ENCODE measurements at places on chromosomes 5 and 9.

GRCh38 chr5:9954869-9955268, 294.8 kb downstream of the ATPSCKMT start:
- DNase-seq = no peak

DNA sequence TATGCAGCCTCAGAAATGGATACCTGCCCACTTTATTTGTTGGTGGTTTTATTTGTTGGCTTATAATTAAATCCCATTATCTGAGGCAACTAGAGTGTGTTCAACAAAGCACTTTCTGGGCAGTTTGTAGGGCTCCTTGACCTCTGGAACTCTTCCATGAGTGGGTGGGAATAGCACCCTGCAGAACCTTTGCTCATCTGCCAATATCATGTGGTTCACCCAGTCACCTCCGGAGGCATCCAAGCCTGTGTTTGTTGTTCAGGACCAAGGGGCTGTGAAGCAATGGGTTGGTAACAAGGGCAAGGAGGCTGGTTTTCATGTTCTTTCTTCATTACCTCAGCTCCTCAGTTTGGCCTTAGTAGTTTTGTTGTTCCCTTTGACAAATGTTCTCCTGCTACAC, 314.0 kb downstream of the NDUFS4 start:
- DNase-seq = no peak

DNA sequence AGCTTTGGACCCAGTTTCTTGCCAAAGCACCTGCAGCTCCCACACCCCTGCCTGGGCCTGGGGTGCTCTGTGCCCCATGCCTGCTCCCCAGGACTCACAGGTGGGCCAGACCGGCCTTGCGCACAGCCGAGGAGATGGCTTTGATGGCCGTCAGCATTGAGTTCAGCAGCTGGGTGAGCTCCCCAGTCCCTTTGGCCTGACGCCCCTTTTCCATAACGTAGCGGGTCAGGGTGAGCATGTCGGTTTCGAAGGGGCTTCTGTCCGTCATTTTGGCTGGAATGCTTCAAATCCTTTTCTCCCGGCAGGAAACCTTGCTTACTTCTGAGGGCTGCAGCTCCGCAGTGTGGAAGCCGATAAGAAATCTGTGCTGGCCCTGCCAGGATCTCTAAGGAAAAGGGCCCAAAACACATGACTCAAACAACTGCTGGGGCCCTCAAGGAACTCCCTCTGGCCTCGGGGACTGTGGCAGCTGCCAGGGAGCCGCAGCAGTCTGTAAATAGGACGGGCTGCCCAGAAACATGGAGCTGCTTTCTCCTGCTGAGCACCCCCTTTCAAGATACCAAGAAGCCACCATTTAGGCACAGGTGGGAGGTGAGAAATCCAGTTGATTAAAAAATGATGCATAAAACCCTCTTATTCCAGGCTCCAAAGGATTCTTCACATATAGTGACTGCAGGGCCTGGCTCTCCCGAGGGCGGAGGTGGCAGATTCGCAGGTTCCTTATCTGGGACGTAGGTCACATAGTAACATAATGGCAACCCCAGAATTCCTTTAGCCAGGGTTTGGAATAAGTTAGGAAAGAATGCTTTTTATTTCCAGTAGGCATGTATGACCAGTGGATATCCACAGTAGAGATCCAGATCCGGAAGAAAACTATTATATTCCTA, at the start of gene FBP2:
Gene FBP2 (minus strand): TSS at position 366 of the 887 bp plus-strand sequence. CDS start 98 bp downstream, at position 268.
- no peak for DNase-seq

GRCh38 chr5:141717043-141717442, 35.0 kb upstream of the ARAP3 start:
- DNase-seq = no peak

- peak; percentile 79 for DNase-seq
Observed at GRCh38 chr5:178314961-178315820, 82.6 kb upstream of the PHYKPL start.

DNA sequence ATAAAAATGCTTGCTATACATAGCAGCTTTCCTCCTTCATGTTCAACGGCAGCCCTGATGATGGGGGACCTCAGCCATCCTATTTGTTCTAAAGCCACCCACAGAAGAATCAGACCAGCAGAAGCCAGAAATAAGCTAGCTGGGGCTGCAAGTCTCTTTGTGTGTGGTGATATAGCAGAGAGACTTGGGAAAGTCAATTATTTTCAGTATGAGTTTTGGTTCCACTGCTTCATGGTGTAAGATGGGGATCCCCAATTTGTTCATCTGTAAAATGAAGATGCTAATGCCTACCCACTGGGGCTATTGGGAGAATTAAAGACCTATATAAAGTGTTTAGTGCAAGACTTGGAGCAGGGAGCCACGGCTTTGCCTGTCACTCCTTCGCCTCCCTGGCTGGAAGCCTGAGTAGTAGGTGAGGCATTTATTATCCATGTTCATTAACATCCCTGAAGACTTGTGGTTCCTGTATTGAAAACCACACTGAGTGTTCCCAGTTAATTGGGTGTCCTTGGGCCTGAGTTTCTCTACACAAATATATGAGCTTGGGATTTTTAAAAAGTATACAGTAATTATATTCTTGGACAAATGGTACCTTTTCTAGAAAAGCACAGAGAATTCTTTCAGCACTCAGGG, 210.1 kb upstream of the SLC24A2 start:
- no peak for DNase-seq

GRCh38 chr9:2257248-2257929, 242.2 kb downstream of the SMARCA2 start:
- DNase-seq = no peak

GRCh38 chr5:61626639-61627282, 294.7 kb downstream of the ZSWIM6 start:
- DNase-seq = no peak

- peak; percentile 77 for DNase-seq
Observed at GRCh38 chr5:179373961-179374505, 28.8 kb upstream of the ADAMTS2 start.

DNA sequence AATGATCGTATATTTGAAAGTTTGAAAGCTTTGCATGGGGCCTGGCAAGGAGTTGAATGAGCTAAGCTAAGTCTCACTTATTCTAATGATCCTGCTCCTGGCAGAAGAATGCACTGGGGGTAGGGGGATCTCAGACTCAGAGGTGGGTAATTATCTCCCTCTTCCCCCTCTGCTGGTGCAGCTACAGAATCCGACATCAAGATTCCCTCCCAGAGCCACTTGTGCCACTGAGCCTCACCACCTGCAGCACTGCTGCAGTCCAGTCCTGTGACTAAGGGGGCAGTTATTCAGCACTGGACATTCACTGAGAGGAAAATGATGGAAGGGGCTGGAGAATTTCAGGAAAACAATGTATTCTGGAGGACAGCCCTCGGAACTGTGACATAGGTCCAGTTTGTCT, 205.8 kb downstream of the DEPDC1B start:
- no peak for DNase-seq

DNA sequence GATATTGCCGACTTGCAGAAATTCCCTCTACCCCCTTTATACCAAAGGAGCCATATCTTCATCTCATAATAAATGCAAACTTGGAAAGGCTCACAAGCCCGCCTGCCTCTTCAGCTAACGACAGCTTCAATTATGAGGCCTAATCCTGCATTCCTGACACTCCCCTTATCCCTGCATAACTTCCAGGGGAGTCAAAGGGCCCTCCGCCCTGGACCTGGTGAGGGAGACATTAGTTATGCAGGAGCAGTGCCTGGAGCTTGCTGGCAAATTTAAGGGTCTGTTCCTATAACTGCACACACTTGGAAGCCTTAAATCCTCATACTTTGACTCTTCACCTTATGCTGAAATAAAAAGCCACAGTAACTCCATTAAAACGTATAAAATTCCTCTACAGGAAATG, 617.9 kb downstream of the BNC2 start:
- DNase-seq = no peak

- no peak for DNase-seq
Observed at GRCh38 chr5:179716286-179716685, 16.3 kb upstream of the MAML1 start.

DNA sequence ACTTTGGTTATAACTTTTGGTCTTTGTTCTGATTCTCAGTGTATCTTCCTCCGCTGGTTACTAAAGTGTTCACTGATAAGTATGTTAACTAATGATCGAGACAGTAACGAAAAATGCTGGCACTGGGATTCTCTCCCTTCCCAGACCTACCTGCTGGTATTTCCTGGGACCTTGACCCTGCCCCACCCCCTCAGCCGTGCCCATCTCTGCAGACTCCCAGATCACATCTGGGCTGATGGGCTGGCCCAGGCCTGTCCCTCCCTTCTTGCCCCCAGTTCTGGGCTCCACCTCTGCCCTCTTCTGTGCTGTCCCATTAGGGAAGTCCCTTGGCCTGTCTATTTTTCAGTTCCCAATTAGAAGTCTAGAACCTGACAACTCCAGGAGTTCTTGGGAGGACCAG, 46.9 kb downstream of the NEURL1B start:
- DNase-seq = no peak

GRCh38 chr5:39175273-39175955, 43.9 kb downstream of the FYB1 start:
- no peak for DNase-seq

GRCh38 chr5:80101993-80102392, 66.8 kb downstream of the THBS4 start:
- DNase-seq = no peak

- no peak for DNase-seq
Observed at GRCh38 chr9:119165131-119165530, 204.1 kb downstream of the BRINP1 start.

DNA sequence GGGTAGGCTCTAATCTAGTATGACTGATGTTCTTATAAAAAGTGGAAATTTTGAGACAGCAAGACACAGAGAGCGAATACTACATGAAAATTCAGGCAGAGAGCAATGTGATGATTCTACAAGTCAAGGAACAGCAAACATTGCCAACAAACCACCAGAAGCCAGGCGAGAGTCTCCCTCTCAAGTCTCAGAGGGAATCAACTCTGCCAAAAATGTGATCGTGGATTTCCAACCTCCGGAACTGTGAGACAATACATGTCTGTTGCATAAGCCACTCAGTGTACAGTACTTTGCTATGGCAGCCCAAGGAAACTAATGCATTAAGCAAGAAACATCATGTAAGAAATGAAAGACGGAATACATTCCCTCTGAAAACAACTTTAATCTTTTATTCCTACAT, 52.1 kb upstream of the CCNG1 start:
- DNase-seq = no peak

- no peak for DNase-seq
Observed at GRCh38 chr5:136894070-136894469, 528.7 kb upstream of the TRPC7 start.

DNA sequence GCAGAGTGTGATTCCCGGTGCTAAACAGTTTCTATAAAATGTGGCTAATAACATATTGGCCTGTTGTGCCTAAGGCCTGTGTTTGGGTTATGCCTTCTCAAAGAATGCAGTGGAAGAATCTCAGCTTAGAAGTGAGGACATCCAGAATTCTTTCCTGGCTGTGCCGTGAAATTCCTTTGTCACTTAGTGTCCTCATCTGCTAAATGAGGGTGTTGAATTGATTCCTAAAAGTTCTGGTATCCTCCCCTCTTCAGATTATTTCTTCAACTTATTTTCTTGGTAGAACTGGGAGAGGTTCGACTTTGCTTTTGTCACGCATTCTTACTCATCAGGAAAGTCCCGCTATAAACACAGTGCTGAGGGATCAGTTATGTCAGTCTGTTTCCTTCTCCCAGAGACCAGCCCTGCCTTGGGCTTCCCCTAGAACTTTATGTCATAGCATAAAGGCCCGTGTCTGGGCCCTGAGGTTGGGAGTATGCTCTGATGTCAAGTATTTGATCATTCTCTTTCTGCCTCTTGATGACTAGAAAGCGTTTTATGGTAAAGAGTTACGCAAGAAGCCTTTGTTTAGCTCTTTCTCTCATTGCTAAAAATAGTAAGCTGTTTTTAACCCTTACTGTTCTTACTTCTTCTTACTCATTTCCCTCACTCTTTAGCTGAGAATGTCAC, 29.5 kb downstream of the MTAP start:
- no peak for DNase-seq
